ENCODE measurements at places on chromosomes 3 and 15.

- DNase-seq = no peak
Measured at GRCh38 chr3:16982460-16982859, 97.7 kb downstream of the PLCL2 start.

DNA sequence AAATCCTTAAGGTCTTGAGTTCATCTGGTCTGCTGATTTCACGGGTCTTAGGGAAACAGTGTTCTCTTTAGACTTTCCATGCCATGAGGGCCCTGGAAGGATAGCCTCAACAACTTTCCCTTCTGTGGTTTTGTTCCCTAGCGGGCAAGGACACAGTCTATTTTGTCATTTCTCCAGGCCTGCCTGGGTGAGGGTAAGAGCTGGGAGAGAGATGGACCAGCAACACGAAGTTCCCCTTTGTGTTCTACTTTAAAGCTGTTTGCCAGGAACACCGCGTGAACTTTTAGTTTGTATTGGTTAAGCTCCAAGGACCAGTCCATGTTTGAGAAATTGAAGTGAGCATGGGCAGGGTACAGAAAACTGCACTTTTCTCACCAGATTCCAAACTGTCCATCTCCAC is 20.9 kb downstream of the ST3GAL6 start:
- no peak for DNase-seq

- no peak for DNase-seq
Measured at GRCh38 chr3:96915445-96915844, 101.1 kb downstream of the EPHA6 start.

DNA sequence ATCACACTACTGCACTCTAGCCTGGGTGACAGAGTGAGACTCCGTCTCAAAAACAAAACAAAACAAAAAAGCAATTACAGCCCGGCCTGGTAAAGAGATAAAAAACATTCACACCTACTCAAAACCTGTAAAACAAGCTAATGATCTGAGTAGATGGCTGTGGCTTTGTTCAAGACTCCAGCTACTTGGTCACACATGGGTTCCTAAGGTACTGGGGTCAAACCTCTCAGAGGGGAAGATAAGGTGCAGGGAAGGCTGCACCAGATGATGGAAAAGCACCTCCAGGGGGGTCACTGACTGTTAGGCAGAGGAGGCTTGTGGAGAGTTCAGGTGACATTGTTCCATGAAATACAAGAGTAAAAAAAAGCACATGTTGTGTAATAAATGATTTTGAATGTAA is 450.2 kb upstream of the WNT5A start:
- no peak for DNase-seq

GRCh38 chr15:69971771-69972170 is 125.9 kb downstream of the TLE3 start:
- no peak for DNase-seq

DNA sequence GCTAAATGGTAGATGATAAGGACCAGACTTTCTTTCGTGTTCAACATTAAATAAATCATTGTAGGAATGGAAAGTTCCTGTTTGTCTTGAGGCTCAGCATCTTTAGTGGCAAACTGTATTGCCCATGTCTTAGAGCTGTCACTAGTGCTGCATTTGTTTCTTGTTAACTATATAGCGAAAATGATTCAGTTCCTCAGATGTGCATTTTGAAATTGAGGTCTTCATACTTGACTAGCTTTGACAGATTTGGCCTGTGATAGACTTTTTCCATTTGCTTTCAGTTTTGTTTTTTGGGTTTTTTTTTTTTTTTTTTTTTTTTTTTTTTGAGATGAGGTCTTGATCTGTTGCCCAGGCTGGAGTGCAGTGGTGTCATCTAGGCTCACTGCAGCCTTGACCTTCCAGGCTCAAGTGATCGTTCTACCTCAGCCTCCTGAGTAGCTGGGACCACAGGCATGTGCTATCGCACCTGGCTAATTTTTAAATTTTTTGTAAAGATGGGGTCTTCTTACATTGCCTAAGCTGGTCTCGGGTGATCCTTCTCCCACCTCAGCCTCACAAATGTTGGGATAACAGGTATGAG is 9.5 kb upstream of the RPLP1 start:
- no peak for DNase-seq

GRCh38 chr3:44021651-44022594 is 219.8 kb upstream of the TOPAZ1 start:
- DNase-seq = no peak

GRCh38 chr15:78461171-78461888 is 23.3 kb downstream of the IREB2 start:
- no peak for DNase-seq

- no peak for DNase-seq
Measured at GRCh38 chr3:20123131-20123652, 62.8 kb downstream of the SGO1 start.

DNA sequence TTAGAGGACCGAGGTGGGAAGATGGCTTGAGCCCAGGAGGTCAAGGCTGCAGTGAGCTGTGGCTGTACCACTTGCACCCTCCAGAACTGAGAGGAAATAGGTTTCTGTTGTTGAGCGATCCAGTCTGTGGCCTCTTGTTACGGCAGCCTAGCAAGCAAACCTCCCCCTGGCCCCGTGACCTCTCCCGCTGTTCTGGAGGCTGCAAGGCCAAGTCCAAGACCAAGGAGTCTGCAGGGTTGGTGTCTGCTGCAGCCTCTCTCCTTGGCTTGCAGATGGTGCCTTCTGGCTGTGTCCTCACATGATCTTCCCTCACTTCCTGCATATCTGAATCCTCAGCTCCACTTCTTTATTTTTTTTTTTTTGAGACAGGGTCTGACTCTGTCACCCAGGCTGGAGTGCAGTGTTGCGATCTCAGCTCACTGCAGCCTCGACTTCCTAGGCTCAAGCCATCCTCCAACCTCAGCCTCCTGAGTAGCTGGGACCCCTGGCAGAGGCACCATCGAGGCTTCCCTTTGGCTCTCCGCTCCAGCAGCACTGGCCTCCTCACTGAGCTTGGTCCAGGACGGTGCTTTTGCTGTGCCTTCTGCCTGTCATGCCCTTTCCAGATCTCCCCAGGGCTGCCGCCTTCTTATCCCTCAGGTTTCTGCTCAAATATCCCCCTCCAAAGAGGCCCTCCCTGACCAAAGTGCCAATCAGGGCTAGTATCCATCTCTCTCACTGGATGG is 18.0 kb upstream of the PLXND1 start:
- no peak for DNase-seq

DNA sequence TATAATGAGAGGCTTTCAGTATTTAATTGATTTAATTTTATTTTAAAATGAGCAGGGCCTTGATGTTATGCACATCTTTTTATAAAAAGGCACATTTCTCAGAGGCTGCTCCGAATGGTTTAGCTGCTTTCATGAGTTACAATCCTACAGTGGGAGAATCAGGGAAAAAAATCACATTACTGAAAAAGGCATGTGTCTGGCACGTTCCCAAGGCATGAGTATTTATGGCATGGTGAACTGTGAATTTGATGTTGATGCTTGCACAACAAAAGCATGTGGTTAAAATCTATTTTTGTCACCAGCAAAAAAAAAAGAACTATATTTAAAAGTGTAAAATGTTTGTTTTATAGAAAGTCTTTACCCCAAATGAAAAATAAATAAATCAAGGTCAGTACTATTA is 485.2 kb upstream of the ROBO2 start:
- no peak for DNase-seq

- no peak for DNase-seq
Measured at GRCh38 chr15:74511583-74511982, 29.4 kb upstream of the ARID3B start.

- DNase-seq = no peak
Measured at GRCh38 chr3:32384938-32385337, 6.7 kb upstream of the CMTM7 start.

DNA sequence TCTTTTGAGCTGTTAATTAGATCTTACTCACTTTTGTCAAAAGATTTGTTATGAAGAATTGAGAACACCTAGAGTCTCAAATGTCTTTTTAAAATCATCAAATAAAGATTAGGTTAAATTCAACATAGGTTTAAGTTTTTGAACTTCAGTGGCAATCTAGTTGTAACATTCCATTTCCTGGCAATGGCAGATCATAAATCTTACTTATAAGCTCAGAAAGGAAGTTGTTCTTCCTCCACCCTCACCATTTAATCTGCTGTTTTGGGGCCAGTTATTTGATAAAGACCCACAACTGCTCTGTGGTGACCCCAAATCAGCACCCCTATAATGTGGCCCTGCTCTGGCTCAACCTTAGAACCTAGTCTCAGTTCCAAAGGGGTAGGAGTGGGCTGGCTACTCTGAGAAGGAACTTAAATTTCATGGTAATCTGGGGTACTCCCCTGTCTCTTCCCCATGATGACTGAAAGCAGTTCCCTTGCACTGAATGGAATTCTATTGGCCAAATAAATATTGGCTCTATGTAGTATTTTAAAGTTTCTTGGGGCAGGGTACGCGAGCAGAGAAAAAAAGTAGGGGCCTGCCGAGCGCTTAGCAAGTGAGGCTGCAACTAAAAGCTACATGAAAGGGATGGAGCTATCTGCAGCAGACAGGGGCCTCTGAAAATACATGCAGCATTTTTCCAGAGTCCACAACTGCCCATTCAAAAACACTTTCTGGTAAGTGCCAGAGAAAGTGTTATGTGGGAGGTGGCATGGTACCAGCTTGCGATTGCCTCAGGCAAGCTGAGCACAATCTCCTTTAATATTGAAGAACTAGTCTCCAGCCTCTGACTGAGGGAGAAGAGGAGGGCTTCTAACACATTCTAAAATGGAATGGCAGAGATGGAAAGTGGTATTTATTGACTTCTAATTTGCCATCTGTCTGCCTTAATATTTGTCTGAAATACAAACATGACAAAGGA is 103.6 kb upstream of the RASGRP1 start:
- no peak for DNase-seq

DNA sequence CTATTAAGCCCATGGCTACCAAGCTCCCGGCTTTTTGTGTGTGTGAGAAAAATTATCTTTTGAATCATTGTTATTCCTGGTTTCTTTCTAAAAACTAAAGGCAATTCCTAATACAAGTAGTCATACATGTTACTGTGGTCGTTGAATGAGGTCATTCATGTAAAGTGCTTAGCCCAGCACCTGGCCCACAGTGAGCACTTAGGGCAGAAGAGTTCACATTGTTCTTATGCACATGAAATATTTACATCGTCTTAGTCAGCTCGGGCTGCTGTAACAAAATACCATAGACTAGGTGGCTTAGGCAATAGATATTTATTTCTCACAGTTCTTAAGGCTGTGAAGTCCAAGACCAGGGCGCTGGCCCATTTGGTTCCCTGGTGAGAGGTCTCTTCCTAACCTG is 216.1 kb downstream of the SHQ1 start:
- no peak for DNase-seq

DNA sequence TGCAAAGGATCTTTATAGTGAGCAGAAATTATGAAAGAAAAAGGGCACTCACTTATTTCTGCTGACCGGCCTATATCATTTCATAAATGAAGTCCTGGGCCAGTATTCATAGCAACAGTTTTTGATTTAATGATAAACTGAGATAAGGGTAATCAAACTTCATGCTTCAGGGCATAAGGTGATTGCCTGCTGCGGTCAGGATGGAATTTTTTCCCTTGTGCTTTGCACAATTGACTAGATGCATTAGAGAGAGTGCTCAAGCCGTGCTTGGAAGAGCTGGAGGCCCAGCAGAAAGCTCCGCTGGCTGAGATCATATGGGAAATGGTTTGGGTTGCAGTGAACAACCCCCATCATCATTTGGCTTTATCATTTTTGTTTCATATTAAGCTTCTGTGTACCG is 10.4 kb downstream of the SEMA6D start:
- DNase-seq = no peak

DNA sequence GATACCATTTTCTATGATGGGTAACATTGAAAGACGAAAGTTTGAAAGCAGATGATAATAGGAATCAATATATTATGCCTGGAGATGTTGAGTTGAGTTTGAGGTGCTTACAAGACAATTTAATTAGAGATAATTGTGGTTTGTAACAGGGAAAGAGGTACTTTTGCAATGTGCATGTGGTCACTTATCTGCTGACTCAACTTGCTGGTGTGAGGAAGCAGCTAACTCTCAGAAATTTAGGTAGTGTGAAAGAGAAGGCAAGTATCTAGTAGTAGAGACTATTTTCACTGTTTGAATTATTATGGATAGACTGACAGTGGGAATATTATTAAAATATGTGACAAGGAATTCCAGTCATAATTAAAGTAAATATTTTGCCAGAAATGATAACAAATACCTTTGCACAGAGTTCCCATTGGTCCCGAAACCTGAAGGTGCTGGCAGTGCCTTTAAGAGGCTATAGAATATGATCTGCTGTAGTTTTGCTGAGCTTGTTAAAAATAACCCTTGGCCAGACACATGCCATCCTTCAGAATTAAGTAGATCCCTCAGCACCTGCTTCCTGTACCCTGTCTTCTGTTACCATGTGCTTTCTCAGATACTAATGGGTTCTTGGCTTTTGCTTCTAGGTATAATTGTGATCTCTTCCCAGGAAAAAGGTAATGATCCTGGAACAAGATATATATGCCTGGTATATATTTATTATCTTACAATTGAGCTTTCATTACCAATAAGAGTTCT is 315.9 kb downstream of the BCHE start:
- DNase-seq = no peak

DNA sequence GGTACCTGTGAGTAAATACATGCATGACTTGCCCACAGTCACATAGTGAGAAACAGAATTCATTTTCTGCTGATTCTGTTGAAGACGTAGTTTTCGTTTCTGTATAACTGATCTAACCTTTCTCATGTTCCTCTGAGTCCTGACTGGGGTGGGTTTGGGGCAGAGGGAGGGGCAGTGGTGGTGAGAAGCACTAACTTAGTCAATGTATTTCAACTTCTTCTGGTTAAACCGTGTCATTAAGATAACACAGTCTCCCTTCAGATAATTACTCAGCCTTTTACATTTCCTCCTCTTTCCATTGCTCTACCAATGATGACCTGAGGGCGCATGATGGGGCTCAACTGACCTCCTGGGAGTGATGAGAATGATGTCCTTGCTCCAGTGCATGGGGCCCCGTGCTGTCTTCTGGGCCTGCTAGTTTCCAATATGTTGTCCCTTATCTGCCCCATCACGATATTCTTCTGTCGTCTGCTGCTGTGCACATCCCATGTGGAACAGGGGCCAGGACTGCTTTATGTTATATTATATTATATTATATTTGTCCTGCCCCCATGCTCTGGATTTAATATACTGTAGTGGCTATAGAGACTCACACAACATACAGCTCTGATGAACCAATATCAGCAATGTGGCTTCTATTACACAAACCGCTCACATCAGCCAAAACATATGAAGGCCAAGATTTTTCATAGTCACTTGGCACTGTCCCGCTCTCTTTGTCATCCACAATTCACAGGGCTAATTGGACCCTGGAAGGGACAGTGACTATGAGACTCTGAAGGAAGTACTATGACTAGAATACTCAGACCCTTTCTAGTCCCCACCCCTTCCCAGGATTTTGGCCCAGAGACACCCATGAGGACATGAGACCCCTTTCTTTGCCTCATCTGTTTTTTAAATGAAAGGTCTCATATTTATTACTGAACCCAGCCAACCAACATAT is 407.1 kb upstream of the MCTP2 start:
- no peak for DNase-seq

Data from hippocampal formation (tissue), 2 donors.